ENCODE measurements at places on chromosomes 2 and 18.

- no peak for DNase-seq
Measured at GRCh38 chr18:60021556-60021955, 121.8 kb downstream of the PMAIP1 start.

DNA sequence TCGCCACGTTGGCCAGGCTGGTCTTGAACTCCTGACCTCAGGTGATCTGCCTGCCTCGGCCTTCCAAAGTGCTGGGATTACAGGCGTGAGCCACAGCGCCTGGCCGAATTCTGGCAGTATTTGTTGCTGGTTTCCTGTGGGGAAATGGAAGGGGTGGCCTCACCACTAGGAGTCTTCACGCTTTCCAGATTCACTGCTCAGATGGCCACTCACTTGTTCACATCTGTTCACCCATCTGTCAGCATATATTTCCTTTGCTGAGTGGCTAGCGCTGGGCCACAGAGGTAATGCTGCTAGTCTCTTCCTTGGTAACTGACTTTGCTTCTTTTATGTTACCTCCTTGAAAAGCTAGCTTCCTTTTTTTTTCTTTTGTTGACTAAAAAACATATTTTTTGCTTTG, 27.2 kb downstream of the TMEM177 start:
- no peak for DNase-seq

GRCh38 chr2:217559084-217559483, 443.7 kb downstream of the TNS1 start:
- DNase-seq = no peak

- DNase-seq = no peak
Measured at GRCh38 chr18:434410-434809, 66.1 kb downstream of the COLEC12 start.

- DNase-seq = no peak
Measured at GRCh38 chr2:200345975-200346374, 39.5 kb downstream of the SPATS2L start.

GRCh38 chr2:85330839-85331636, 3.2 kb upstream of the TGOLN2 start:
- DNase-seq = no peak

- DNase-seq = no peak
Measured at GRCh38 chr2:191341436-191341835, 96.2 kb downstream of the MYO1B start.

DNA sequence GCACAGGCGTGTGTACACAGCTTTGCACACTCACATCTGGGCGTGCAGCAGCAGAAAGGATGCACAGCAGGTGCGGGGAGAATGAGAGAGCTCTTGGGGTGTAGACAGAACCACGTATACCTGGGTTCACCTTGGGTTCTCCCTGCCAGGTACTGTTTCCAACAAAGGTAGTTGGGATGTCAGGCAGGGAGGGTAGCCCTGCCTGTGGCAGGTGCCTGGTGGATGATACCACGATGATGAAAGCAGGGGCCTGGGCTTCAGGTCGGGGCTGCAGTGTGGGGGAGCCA, 6.5 kb upstream of the ARID5A start:
- no peak for DNase-seq

DNA sequence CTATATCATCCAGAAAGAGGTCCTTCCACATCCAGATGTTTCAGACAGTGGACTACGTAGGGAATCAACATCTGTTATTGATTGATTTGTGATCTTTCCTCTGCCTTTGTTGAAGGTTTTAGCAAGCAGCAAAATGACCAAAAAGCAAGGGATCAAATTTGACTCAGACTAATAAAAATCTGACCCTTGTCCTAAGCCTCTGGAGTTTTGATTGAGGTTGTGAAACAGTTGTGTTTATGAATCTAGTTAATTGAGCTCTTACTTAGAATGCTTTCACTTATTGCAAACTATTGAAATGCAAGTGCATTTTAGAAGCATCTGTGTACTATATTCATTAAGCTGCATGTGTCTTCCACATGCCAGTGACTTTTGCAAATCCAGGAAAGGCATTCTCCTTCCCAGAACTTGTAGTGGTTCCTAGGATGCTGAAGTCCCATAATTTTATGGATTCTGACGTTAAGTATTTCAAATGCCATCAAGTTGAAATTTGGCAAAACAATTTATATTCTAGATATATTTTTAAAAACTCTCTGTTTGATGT, 116.0 kb downstream of the MTX2 start:
- no peak for DNase-seq

- DNase-seq = no peak
Measured at GRCh38 chr2:54029721-54030395, 59.1 kb upstream of the PSME4 start.

DNA sequence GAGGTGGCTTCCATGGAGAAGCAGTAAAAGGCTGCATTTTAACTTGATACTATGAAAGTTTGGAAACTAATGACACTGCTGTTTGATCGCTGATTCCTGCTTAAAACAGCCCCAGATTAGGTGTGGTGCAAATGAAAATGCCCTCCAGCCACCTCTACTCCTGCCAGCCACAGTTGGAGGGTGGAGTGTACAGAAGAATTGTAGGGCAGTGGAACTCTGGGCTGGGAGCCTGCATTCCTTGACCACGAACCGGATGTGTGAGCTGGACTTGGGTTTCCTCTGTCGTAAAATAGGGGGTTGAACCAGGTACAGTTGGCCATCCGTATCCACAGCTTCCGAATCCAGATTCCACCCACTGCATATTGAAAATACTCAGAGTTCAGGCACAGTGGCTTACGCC, 84.6 kb upstream of the RFX8 start:
- no peak for DNase-seq

- no peak for DNase-seq
Measured at GRCh38 chr2:227370092-227370491, 9.0 kb downstream of the TM4SF20 start.

- DNase-seq = no peak
Measured at GRCh38 chr2:168338292-168338691, 90.9 kb upstream of the STK39 start.

- DNase-seq = no peak
Measured at GRCh38 chr2:158089322-158089721, 12.4 kb upstream of the UPP2 start.

GRCh38 chr2:160022162-160022561, 40.3 kb downstream of the PLA2R1 start:
- DNase-seq = no peak

GRCh38 chr2:144115739-144116291, 404.1 kb downstream of the ZEB2 start:
- no peak for DNase-seq

DNA sequence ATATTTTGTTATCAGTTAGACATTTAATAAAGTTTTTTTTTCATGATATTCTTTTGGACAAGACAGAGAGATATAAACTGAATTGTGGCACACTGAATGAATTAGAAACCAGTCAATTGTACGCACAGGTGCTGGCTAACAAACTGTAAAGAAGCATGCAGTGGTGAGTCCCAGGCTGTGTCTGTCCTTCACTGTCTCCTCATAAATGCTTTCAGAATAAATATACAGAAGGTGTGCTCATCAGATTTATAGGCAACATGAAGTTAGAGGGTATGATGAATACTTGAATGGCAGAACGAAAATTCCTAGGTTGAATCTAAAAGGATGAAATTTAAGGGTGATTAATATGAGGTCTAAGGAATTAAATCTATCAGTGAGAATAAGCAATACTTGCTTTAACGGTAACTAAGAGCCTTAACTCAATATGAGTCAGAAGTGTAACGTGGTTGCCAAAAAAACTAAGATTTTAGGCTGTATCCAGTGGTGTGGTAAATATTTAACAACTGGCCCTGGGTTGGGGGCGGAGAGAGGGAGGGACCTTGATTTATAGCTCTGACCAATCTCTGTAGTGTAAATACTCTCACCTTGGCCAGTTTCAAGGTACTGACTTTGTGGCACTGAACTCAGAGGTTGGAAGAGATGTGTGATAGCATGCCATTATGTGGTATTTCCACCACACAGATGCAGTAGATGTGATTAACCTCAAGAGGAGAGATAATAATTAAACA, 41.9 kb upstream of the AAK1 start:
- DNase-seq = no peak

DNA sequence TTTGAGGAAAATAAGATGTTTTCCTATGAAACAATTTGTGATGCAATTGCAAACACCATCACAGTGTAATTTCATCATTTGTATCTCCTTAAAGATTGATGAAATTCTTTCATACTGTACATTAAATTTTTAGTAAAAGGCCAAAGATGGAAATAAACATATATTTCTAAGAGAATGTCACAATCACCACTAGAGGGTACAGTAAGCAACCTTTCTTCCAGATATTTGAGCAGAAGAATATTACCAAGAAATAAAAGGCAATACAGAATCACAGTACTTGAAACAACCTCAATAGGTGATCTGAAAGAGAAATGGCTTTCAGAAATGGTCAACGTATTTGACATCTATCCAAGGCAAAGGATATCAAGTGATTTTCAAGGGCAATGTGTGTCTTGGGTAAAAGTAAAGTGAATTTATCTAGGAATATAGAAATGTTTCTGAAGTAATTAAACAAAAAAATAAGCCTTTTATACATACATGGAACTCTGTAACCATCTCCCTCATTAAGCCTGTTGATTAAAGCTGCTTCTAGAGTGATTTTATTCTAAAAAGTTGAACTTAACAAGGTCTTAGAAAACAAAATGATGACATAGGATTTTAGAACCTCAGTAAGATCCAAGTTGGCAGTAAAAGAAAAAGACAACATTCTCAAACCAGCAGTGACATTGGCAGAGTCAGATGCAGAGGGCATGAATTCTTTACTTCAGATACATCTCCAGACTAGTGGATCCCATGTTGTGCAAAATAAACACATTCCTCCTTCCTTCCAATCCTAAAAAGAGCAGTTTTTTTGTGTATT, 90.3 kb upstream of the SESTD1 start:
- no peak for DNase-seq

- no peak for DNase-seq
Measured at GRCh38 chr2:88133875-88134274, 6.0 kb upstream of the FABP1 start.

GRCh38 chr2:219334076-219334475, 1.5 kb upstream of the RESP18 start:
- no peak for DNase-seq

- no peak for DNase-seq
Measured at GRCh38 chr18:65983750-65984149, 232.9 kb downstream of the CDH7 start.

DNA sequence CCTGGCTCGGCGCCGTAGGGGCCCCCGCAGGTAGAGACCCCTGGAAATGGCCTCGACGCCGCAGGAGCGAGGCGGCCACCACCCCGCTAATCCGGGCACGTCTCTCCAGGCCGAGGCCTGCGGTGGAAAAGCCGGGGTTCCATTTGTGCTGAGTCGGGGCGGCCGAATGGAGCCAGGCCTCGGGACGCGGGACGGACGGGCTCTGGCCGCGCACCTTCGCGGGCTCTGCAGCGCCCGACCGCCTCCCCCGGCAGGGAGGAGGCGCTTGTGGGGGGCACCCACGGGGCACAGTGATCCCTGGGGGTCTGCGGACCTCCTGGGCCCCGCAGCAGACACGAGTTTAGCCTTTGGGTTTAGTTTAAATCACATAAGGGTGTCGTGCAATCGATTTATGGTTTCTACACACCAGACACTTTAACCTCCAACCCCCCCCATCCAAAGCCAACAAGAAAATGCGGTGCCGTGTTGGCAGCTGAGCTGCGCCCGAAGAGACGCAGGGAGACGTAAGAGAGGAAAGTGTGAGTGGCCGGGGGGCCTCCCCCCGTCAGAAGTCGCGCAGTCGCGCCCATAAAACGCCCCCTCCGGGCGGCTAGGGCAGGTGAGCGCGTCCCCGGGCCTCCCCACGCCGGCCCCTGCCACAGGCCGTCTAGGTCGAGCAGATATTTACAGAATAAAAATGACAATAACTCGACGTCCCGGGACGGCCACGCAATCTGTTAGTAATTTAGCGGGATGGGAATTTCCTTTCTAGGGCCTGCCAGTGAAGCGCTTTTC, 1.0 kb upstream of the NFATC1 start:
- no peak for DNase-seq

GRCh38 chr2:43326101-43326825, 99.9 kb upstream of the ZFP36L2 start:
- no peak for DNase-seq

GRCh38 chr2:176885661-176886060, 326.9 kb upstream of the HNRNPA3 start:
- no peak for DNase-seq

DNA sequence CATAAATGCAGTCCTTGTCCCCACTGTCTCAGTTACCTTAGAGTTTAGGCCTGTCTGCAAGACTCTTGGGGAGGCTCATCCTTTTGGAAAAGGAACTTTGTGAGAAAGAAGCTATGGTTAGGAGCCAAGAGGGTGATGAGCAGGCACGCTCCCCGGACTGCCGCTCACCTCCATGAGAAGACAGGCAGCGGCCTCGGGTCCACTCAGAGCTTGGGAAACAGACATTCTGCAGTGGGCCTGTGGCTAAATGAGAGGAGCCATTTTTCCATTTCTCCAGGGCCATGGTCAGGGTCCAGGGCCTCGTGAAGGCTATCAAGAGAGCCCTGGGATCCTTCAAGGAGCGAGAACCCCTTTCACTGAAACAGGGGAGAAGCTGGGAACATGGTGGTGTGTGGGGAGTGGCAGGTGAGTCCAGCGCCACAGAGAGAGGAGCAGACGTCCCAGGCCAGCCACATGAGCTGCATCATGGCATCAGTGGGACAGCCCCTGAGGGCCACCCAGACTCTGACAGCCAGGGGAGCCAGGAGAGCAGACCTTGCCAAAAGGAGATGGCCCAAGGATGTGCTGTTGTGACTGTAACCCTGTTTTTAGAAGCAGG, 4.0 kb upstream of the TEX51 start:
- DNase-seq = no peak

- DNase-seq = no peak
Measured at GRCh38 chr2:54768772-54769428, 45.4 kb downstream of the EML6 start.

- no peak for DNase-seq
Measured at GRCh38 chr2:76731157-76731556, 791.0 kb downstream of the LRRTM4 start.

DNA sequence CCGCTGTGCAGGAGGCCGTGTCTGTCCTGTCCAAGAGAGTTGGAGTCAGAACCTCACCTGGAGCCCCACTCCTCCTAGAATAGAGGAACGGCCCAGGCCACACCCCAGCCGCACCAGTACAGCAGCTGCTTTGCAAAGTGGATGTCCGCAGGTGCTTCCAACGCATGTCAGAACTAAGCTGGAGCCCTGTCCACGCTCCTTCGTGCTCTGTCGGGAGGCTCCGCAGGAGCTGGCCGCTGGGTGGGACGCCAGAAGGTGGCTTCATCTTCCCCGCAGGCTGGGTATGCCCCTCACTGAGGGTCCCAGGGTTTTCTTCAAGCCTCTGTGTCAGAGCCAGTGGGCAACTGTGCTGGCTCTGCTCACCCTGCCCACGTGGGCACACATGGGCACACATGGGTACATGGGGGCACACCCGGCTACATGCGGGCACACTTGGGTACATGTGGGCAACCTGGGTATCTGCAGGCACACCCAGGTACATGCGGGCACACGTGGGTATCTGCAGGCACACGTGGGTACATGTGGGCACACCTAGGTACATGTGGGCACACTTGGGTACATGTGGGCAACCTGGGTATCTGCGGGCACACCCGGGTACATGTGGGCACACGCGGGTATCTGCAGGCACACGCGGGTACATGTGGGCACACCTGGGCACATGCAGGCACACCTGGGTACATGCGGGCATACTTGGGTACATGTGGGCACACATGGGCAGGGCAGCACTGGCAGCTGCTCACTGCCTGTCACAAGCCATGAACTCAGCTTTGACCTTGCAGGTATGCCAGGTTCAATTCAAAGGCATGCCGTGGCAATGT, 67.1 kb upstream of the CTDP1 start:
- no peak for DNase-seq
